Effector memory CD4-positive, alpha-beta T cell (primary cell): ENCODE measurements at places on chromosomes 12 and 14.

DNA sequence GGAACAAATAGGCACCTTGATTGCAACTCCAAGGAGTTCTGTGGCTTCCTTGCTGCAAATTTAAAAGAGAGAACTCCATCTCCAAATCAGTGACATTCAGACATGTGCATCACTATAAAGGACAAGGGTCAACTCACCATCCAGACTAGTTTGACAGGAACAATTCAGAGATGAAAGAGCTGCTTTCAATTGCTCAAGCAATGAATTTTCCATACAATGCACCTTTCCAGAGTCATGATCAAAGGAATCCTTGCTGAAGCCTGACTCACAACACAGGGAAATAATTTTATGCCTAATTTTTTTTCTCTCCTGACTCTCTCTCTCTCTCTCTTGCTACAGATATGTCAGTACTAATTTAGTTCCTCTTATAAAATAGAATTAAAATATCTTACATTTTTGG, 380.5 kb upstream of the GARIN6 start:
- DNase-seq, result no peak

- DNase-seq, result no peak
Measured at GRCh38 chr14:74647678-74648461, 35.8 kb upstream of the LTBP2 start.

DNA sequence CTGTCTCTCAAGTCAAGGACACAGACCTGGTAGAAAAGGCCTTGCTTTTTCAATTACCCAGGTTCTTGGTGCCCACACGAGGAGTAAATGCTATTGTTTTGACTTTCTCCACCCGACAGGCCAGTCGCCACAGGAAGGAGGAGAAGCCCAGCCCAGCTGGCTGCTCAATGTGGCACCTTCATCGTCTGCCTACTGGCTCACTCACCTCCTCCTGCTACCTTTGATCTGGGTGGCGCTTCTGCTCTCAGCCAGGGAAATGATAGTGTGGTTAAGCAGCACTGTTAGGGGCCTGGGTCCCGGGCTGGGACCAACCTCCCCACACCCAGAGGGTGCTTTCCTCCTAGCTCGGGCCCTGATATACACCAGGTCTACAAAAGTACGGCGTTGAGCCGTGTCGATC, 75.0 kb upstream of the FZD10 start:
- no peak for DNase-seq

DNA sequence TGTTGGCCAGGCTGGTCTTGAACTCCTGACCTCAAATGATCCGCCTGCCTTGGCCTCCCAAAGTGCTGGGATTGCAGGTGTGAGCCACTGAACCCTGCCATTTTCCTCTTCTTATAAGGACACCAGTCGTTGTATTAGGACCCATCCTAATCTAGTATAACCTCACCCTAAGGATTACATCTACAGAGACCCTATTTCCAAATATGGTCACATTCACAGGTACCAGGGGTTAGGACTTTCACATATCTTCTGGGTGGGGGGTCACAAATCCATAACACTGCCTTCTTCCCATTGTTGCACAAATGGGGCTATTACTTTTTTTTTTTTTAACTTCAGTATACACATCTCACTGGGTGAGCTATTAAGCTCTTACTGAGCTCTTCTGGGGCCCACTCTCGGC, 38.6 kb downstream of the ARF6 start:
- no peak for DNase-seq

- DNase-seq, result no peak
Measured at GRCh38 chr14:45838597-45838996, 585.6 kb upstream of the MIS18BP1 start.

DNA sequence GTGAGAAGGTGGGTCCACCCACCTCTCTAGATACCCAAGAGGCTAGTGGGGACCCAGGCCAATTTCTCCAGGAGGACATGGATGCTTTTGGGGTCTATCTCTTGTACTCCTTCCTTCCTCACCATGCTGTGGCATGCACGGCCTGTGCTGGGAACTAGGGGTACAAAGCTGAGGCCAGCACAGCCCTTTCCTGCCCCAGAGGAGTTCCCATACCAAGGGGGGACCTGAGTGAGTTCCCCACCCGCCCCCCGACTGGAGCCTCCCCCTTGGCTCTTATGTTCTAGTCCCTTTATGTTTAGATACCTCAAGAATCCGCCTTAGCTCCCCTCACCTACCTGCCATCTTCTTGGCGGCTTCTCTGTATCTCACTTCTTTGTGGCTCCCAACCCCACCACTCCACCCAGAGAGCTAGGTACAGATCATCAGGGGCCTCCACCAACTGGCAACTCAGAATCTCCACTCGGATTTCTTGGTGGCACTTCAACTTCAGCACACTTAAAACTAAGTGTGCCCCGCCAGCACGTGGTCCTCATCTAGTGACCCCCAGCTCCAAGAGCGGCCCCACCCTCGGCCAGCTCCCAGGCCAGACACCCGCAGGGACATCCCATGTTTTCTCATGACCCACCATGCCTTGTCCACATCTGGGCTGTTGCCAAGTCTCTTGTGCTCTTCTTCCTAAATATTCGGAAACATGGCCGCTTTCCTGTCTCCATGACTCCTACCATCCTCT, 115.2 kb upstream of the RTL1 start:
- DNase-seq, result no peak

- DNase-seq, result no peak
Measured at GRCh38 chr12:56188778-56189098, 545 bp downstream of the SMARCC2 start.

GRCh38 chr12:51820526-51821439, 27.7 kb downstream of the FIGNL2 start:
- peak; percentile 61 for DNase-seq

- DNase-seq, result no peak
Measured at GRCh38 chr14:79643132-79643531, 568.2 kb downstream of the DIO2 start.

GRCh38 chr12:67578976-67579661, 69.4 kb upstream of the DYRK2 start:
- DNase-seq, result no peak

DNA sequence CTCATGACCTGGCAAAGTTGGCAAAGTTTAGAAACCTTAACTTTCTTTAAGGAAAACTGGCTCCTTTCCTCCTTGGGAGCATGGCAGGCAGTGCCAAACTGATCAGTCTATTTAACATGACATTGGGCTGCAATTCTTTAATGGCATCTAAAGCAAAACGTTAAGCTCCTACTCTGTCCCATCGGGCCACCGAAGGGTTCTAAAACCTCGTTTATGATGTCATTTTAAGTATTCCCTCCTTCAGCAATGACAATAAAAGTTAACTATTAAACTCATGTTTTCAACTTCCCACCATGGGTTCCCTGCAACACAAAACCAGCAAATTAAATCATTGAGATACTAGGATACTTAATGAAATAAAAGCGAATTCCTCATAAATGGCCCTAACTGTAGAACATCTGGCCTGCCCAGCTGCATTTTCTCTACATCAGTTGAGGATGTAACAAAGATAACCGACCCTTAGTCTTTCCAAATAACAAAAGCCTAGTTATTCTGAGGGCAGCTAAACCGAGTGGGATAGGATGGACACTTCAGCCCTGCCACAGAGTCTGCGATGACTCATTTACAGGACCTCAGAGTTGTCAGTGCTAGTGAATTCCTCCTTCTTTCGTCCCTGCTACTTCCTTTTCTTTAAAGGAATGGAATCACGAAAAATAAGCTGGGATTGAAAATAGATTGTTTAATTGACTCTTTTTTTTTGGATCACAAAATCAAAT, 34.5 kb upstream of the RIC8B start:
- no peak for DNase-seq

DNA sequence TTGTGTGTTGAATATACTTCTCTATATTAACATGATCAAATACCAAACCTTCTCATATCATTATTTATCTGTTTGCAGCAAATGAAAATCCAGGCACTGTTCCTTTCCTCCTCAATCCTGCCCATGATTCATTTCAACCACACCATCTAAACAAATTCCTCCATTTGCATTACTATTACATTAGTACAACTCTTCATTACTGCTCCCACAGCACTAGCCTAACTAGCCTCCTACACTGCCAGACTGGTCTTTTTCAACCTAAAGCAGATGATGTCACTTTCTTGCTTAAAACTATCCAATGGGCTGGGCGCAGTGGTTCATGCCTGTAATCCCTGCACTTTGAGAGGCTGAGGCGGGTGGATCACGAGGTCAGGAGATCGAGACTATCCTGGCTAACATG, 117.3 kb upstream of the MYF6 start:
- no peak for DNase-seq

DNA sequence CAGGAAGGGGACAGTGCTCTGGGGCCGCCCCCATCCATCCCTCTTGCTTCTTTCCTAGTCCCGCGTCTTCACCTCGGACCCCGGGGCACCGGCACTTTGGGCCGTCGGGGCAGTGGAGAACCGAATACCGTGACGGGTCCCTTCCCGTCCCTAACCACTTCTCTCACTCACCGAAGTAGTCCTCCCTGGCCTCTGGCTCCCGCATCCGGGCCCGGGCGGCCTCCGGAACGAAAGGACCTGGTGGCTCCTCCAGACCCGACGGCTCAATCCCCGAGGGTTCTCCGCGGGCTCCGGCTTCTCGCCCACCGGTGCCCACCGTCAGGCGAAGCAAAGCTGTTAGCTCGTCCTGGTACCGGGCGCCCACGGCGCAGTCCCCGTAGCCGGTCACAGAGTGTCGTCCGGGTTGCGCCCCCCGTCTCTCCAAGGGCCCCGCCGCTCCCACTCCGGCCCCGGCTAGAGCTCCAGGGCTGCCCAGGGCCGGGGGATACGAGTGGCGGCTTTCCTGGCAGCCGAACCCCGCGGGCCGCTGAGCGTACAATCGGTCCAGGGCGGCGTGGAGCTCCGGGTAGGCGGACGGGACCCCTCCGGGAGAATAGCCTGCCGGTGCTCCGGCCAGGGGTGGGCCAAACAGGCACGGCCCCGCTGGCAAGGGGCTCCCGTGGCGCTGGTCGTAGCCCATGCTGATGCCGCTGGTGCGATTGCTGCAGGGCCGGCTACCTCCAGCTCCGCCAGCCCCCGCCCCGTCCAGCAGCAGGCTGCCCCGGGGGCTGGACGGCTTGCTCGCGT, 1.1 kb downstream of the AJUBA start:
- DNase-seq, result no peak

DNA sequence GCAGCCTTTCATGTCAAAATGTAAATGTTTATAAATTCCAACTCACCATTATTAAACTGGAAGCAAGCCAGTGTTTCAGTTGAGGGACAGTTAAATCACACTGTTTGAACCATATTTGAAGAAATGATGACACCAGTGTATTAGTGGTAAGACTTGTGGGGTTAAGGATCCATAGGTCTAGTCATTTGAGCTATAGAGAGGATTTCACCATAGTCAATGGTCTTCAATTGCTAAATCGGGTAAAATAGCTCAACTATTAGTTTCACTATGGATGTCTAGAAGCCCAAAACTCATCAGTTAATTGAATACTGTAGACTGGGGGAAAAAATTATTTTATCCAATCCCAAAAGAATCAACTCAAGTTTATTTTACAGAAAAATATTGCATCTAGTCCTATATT, 659.1 kb downstream of the NRXN3 start:
- DNase-seq, result no peak

- DNase-seq, result no peak
Measured at GRCh38 chr14:50998612-50999011, 54.3 kb upstream of the PYGL start.

DNA sequence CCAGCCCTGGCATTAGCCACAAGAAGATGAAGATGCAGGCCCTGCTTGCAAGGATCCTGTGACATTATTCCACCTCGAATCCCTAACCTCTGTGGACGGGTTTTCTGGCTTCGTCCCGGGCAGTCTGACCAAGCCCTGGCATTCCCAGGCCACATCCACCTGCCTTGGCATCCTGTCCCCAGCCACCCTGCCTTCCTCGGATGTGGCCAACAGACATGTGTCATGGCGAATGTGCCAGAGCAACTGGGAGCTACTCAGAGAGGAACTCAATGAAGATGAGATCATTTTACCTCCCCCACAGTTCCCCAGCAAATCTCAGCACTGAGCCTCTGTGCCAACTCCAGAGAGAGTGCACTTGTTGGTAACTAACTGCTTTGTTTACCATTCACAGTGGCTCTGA, 33.5 kb upstream of the KCNA5 start:
- DNase-seq, result no peak

GRCh38 chr12:131007031-131007739, 53.5 kb downstream of the ADGRD1 start:
- DNase-seq, result no peak

DNA sequence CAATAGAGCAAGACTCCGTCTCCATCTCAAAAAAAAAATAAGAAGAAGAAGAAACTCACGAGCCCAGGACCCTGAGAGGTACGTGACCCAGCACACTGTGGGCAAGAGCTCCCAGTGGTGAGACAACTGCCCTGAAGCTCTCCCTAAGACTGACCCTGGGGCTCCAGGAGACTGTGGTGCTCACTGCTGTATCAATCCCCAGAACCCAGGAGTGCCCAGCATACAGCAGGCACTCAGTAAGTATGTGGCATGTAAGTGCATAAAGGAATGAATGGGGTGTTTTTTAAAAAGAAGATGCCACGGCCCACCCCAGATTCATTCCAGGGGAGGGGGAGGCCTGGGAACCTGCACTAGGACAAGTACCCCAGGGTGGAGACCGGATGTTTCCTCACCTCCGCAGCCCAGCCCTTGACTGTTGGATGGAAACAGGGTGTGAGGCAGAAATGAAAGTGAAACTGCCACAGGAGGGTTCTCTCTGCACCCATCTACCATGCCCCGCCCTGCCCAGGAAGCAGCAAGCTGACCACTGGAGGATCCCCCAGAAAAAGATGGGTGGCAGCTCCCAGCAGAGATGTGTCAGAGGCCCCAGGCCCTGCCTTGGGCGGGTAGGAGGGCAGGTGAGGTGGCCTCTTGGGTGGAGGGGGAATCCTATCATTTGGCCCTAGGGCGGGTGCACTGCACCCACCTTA, 12.2 kb downstream of the ITPK1 start:
- peak; percentile 25 for DNase-seq

DNA sequence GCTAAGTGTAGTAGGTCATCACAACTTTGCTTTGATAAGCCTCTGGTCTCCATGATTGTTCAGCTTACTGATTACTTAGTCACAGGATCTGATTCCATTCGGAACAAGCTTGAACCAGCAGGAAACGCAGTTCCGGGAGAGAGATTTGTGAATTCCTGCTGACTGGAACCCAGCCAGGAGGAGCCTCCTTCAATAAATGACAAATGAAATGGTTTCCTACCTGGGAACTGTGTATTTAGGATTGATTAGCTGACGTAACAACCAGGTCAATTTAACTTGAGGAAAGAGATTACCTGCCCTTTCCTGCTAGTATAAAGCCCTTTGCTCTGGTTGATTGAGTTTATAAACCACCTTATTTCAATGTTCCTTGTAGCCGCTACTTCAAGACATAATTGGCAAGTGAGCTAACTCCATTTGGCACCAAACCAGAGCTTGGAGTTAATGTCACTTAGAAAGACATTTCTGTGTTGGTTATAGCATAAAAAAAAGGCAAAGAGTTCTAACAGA, 35.1 kb upstream of the KCNH3 start:
- no peak for DNase-seq

DNA sequence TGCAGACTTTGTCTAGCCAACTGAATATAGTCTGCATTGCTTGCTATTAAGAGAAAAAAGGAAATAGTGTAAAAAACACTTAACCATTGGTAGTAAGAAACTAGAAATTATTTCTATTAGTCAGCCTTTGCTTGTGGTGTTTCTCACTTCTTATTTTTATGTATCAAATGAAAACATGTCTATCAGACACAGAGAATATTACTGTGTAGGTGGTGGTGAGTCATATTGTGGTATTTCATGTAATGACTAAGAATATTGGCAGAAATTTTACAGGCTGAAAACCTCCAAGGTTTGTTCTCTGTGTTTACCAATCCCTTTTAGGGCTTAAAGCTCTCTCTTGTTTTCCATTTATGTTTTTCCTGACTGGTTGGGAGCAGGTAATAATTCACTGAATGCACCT, 87.2 kb downstream of the DAAM1 start:
- no peak for DNase-seq

GRCh38 chr12:104354868-104355570, 51.5 kb downstream of the EID3 start:
- DNase-seq, result no peak
